ENCODE measurements at places on chromosomes 1 and 21.

GRCh38 chr1:226625832-226626576 is 77.4 kb downstream of the STUM start:
- DNase-seq, result no peak

GRCh38 chr1:201880928-201881571 is 7.6 kb upstream of the SHISA4 start:
- DNase-seq, result no peak

GRCh38 chr1:37653906-37654305 is 19.2 kb upstream of the RSPO1 start:
- DNase-seq, result no peak

DNA sequence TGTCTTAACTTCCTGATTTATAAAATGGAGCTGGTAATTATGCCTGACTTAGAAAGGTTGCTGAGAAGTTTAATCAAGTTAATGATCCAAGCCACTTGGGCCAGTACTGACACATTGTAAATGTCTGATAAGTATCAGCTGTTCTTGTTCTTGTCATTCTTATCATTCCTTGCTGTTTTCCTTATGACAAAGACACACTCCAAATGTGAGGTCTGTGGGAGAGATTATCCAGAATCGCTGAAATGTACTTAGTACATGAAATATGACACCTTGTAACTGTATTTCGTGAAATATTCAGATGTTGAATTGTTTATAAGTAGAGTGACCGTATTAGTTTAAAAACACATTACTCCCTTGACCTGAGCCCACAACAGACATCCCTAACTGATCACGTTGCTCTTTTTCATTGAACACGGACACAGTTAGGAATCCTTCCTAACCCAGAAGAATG is 6.1 kb downstream of the AADACL4 start:
- DNase-seq, result no peak
